Esophagus muscularis mucosa (tissue), 4 donors: ENCODE measurements at places on chromosomes 16 and 17. TPM values are rescaled to one million over a fixed set of nuclear protein-coding genes. Genes with fewer than 3 reads are reported as not detected.

DNA sequence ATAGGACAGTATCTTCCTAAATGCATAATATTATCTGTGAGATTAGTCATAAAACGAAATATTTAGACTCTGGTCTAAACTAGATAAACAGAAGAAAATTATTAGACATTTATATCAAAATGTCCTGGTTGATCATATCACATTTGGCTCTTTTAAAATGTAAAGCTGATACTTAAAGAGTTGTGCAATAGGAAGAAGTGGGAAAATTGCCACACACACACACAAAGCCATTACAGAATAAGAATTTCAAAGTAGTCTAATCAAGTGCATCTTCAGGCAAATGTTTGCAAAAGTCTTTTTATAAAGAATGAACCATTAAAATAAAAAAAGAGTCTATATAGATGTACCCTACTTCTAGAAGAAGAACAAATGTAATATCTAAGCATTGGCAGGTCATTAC, 301.7 kb downstream of the KIF2B start:
- no peaks in the 10 kb centered on the region for H3K27me3 ChIP-seq
- DNase-seq: no peak
- H3K36me3 ChIP-seq: no peaks in the 10 kb centered on the region
- H3K27ac ChIP-seq: no peak overlapping the region
- no peak overlapping the region for H3K4me3 ChIP-seq
- no peaks in the 10 kb centered on the region for H3K4me1 ChIP-seq

Gene FAM20A
- 21.2 TPM for total RNA-seq

Gene CCL2
- total RNA-seq: 7.1 TPM

Gene FOXN1
- not detected for total RNA-seq

Gene STAC2
- not detected for total RNA-seq

DNA sequence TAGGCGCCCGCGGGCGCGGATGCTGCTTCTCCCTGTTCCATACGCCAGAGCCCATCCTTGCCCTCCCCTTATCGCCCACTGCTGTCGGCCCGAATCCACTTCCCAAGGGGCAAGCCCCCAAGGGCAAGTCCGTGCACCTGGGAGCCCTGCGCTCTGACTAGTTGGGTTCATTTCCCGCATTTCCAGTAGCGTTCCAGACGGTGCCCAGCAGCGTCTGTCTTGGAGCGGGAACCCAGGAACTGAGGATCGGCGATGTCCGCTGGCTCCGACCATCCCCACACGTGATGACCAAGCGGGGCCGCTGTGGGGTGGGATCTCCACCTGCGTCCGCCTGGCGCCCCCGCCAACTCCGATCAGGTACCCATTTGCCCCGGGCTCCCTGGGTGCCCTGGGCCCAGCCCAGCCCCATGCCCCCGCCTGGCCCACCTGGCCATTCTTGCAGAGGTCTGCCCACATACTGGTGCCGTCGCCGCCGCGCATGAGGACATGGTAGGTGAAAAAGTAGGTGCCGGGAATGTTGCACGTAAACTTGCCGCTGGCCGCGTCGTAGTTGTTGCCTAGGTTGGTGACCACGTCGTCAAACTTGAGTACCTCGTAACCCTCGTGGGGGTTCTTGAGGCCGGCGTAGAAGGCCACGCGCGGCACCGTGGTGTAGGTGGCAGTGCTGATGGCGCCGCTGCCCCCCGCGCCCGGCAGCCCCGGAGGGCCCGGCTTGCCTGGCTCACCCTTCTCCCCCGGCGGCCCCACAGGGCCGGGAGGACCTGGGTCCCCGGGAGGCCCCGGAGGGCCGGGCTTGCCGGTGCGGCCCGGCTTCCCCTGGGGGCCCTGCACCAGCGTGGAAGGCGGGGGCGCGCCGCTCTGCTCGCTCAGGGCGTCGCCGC, 837 bp downstream of the C1QL1 start:
- no peaks in the 10 kb centered on the region for H3K36me3 ChIP-seq
- H3K27me3 ChIP-seq: peaks cover 57% of the 10 kb centered on the region
- H3K4me1 ChIP-seq: peaks cover 23% of the 10 kb centered on the region

DNA sequence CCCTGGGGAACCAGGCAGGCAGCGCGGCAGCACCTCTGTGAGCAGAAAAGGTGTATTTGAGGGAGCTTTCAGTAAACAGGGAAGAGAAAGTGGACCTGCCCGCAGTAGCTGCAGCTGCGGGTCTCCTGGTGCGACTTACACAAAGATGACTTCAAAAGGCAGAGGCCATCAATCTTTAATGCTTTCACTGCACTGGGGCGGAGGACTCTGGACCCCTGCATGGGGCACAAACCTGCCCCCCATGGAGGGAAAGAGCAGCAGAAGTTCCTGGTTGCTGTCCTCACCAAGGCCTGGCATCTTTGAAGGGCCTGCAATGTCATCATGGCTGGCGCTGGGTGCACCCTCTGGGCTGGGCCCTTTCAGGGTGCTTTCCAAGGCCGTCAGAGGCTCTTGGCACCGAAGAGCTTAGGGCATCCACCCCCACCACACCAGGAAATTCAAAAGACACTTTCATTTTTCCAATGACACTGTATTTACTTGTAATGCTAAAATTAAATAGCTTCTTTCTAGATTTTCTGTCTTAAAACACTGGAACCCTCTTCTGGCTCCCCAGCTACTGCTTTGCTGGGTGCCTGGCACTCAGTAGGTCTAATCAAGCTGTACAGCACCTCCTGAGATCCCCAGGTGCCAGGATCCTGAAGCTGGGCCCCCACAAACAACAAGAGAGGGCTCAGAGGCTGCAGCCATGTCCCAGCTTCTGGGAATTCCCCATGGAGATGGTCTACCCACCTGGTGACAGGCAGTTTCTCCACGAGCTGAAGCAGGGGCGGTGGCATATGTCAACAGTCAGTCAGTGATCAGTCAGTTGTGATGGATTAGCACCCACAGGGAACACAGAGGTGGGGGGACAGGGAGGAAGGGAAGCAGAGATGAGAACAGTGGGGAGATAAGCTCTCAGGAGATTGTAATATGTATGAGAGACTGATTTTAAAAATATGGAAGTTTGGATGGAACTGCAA, 2.1 kb upstream of the CACNG1 start:
- H3K4me3 ChIP-seq: no peak overlapping the region
- H3K36me3 ChIP-seq: no peaks in the 10 kb centered on the region
- DNase-seq: no peak
- H3K27me3 ChIP-seq: no peaks in the 10 kb centered on the region
- H3K27ac ChIP-seq: no peak overlapping the region

DNA sequence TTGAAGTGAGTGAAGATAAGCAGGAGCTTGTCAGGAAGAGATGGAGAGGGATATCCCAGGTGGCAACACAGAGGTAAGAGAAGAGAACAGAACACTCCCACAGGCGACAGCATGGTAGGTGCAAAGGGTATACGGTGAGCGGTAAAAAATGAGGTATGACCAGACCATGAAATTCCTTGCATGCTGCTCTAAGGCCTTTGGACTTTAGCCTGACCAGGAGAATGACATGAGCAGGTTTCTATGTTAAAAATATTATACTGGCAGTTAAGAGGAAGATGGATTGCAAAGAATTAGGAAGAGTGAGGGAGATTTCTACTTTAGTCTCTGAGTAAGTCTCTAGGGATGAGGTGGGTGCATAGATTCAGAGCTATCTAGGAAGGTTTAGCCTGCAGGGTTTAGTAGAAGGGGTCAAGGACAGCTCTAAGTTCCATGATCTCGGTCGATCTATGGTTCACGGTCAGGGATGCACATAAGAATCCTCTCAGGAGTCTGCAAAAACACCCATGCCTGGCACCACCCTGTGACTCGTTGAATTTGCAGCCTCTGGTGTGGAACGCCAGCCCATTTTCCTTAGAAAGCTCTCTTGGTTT, 65.7 kb downstream of the HLF start:
- H3K27ac ChIP-seq: no peak overlapping the region
- no peak overlapping the region for H3K4me3 ChIP-seq
- H3K4me1 ChIP-seq: no peaks in the 10 kb centered on the region
- DNase-seq: no peak
- H3K36me3 ChIP-seq: no peaks in the 10 kb centered on the region
- no peaks in the 10 kb centered on the region for H3K27me3 ChIP-seq

Gene ADAP2
- 15.2 TPM for total RNA-seq

DNA sequence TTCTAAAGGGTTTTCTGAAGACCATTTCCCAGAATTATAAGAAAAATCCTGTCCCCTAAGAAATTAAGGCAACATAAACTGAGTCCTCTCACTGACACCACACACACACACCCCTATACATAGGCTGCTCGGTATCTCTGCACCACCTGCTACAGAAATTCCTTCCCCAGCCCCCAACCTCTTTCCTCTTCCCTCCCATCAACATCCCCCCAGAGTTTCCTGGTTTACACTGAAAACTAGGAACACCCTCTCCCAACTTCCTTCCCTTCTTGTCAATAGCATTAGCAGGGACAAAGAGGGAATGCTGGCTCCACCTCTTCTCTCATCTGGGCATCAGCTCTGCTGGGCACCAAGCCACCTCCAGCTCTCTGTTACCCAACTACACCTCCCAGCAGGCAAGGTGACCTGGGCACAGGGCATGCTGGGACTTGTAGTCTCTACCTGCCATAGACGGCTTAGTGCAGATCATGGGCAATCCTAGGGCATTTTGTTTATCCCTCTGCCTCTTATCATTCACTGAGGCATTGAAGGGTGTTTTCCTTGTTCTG, 15.7 kb downstream of the CAVIN1 start:
- H3K36me3 ChIP-seq: peaks cover 30% of the 10 kb centered on the region
- DNase-seq: no peak
- no peaks in the 10 kb centered on the region for H3K27me3 ChIP-seq
- H3K4me3 ChIP-seq: no peak overlapping the region

- DNase-seq: no peak
- H3K27me3 ChIP-seq: no peaks in the 10 kb centered on the region
- H3K4me3 ChIP-seq: no peak overlapping the region
- no peaks in the 10 kb centered on the region for H3K36me3 ChIP-seq
These were observed 174.4 kb upstream of the HS3ST3A1 start for GRCh38 chr17:13776027-13776551.

Gene MLYCD
- 15.8 TPM for total RNA-seq

Gene TPSG1
- 2.9 TPM for total RNA-seq

Gene CBLN1
- total RNA-seq: 0.32 TPM

Gene CAPN15
- 24.9 TPM for total RNA-seq

Gene MEOX1
- total RNA-seq: 6.6 TPM

Gene GCGR
- not detected for total RNA-seq

GRCh38 chr16:57502048-57502775, 15.9 kb upstream of the DOK4 start:
- H3K27ac ChIP-seq: no peak overlapping the region
- no peaks in the 10 kb centered on the region for H3K4me1 ChIP-seq
- no peaks in the 10 kb centered on the region for H3K27me3 ChIP-seq
- no peaks in the 10 kb centered on the region for H3K36me3 ChIP-seq
